ENCODE measurements at places on chromosomes 13 and 19. TPM values are rescaled to one million over a fixed set of nuclear protein-coding genes. Genes with fewer than 3 reads are reported as not detected.
A peak's percentile ranks its signal among the peaks of the same experiment; 100 is the strongest.

IZUMO1 gene
- total RNA-seq: 0.70 TPM

GAMT gene
- 30.0 TPM for total RNA-seq

ZNF577 gene
- 8.3 TPM for total RNA-seq

NCR1 gene
- total RNA-seq: not detected

ATP4A gene
- total RNA-seq: 60.4 TPM

GRCh38 chr13:54183728-54184127 lies 1155.1 kb downstream of the OLFM4 start:
- H3K4me3 ChIP-seq: no peak overlapping the region
- no peak overlapping the region for H3K27ac ChIP-seq
- no peaks in the 10 kb centered on the region for H3K27me3 ChIP-seq
- H3K4me1 ChIP-seq: no peaks in the 10 kb centered on the region
- H3K36me3 ChIP-seq: no peaks in the 10 kb centered on the region

DNA sequence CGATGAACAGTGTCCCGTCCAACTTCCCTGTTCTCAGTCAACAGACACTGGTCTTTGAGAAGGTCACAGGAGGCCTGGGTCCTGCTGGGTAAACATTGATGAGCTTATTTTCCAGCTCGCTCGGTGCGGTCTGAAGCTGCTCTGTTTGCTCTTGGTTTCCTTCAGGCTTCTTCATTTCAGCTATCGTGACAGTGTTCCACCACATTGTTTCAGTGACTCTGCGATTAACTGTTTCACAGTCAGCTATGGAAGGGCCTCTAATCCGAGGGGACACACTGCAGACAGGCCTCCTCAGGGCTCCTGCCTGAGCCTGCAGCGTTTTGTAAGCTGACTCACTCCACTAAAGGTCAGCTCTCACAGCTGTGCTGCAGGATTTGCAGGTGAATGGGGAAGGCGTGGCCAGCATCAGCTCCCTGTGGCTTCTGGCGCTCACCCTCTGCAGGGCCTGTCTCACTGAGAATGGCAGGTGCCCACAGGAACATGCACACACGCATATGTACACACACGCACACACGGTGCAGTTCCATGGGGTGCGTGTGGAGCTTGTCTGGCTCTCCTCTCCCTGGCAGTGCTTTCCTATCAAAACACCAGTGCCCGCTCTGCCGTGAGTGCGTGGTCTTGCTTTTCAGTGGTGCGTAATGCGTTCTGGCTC lies 62.9 kb upstream of the MCF2L start:
- DNase-seq: no peak
- H3K4me3 ChIP-seq: no peak overlapping the region
- H3K4me1 ChIP-seq: no peaks in the 10 kb centered on the region
- H3K27ac ChIP-seq: no peak overlapping the region
- H3K36me3 ChIP-seq: no peaks in the 10 kb centered on the region

DNA sequence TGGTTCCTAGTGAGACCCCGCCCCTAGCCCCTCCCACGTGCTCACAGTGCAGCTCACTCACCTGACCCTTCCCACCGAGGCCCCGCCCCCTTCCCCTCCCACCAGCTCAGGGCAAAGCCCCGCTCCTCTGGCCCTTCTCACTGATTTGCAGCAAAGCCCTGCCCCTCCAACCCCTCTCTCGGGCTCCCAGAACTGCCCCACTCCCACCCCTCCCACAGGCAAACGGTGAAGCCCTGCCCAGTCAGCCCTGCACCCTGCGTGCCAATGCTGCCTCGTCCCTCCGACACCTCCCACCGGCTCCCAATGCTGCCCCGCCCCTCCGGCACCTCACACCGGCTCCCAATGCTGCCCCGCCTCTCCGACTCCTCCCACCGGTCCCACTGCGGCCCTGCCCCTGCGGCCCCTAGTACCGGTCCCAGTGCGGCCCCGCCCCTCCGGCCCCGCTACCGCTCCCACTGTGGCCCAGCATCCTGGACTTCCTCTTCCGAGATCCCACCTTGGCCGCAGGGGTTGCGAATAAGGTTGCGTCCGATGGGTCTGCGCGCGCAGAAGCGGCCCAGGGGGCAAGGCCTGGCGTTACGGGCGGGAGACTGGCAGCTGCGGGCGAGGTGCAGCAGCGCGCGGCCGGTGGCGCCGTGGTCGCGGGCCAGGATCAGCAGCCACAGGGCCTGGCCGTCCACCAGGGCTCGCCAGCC lies 834 bp downstream of the FBXO27 start:
- DNase-seq: peak; percentile 84
- H3K27ac ChIP-seq: no peak overlapping the region
- H3K4me1 ChIP-seq: peaks cover 7% of the 10 kb centered on the region
- H3K36me3 ChIP-seq: no peaks in the 10 kb centered on the region
- H3K4me3 ChIP-seq: no peak overlapping the region

DNA sequence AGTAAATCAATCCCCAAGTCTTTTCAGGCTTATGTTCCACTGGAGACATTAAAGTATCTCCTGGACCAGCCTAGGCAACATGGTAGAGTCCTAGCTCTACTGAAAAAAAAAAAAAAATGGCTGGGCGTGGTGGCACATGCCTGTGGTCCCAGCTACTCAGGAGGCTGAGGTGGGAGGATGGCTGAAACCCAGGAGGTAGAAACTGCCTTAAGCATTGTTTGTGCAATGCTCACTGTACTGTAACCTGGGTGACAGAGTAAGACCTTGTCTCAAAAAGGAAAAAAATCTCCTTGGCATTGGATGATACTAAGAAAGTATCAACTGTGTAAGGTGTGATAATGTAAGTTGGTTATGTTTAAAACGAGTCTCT lies 8.8 kb downstream of the KLK8 start:
- DNase-seq: no peak
- no peak overlapping the region for H3K4me3 ChIP-seq
- H3K27ac ChIP-seq: no peak overlapping the region
- no peaks in the 10 kb centered on the region for H3K4me1 ChIP-seq
- no peaks in the 10 kb centered on the region for H3K27me3 ChIP-seq

- H3K27me3 ChIP-seq: no peaks in the 10 kb centered on the region
- H3K27ac ChIP-seq: peak overlapping the region; percentile 31
- H3K4me1 ChIP-seq: peaks cover 9% of the 10 kb centered on the region
Measured at GRCh38 chr19:46481223-46481848, 10.0 kb upstream of the PNMA8A start.

All from adrenal gland (tissue), 19 donors.